GM13977 (cell line): ENCODE measurements at places on chromosomes 6 and 20.
A peak's percentile ranks its signal among the peaks of the same experiment; 100 is the strongest.

DNA sequence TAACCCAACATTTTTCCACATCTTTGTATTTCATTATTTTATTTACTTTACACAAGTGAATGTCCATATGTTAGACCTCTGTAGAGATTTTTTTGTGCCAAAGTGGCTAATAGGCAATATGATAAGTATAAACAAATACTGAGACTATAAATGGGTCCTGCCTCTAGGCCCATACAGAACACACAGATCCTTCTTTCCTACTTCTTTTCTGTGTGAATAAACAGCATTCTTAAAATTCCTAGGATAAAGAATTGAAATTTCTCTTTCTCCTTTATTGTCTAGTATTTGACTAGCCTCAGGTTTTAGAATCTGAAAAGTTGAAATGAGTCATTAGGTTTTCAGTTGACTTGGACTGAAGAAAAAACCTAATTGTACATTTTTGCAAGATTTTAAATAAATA is 46.3 kb upstream of the HS3ST5 start:
- no peak for DNase-seq

DNA sequence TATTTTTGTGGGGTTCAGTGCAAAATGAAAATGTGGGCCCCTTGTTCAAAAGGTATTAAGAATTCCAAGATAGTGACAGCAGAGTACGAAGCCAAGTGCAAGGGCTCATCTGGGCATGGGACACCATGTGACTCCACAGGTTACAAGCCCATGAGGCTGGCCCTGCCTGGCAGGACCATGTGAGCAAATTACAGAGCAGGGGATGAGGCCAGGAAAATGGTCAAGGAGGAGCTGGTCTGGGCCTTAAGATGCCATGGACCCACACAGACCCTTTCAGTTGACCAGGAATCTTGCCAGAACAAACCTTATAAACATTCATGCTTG is 86.9 kb downstream of the SNX5 start:
- no peak for DNase-seq

- no peak for DNase-seq
Observed at GRCh38 chr6:36113703-36114102, 16.6 kb upstream of the MAPK13 start.

DNA sequence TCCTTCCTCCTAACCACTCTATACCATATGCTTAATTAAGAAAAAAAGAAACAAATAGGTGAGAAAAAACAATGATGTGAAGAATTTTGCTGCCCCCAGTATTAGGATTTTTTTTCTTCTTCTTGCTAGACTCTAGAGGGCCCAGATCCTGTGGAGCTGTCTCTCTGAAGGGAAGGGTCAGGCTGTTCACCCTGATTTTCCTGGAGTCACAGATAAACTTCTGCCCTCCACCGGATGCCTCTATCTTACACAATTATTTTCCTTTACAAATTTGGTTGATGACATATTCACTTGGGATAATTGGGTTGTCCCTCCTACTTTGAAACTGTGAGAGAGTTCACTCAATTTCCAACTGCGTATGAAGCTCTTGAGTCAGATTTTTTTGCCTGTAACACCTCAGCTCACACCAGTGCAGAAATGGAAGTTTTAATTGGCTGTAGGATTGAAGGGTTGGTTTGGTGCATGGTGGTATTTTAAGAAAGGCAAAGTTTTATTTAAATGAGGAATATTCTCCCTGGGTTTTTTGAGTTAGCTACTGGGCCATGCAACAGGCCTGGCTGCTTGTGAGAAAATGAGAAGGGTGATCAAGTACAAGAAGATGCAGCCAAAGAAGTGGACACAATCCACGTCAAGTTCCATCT is 73.7 kb upstream of the ESR1 start:
- DNase-seq, result no peak

DNA sequence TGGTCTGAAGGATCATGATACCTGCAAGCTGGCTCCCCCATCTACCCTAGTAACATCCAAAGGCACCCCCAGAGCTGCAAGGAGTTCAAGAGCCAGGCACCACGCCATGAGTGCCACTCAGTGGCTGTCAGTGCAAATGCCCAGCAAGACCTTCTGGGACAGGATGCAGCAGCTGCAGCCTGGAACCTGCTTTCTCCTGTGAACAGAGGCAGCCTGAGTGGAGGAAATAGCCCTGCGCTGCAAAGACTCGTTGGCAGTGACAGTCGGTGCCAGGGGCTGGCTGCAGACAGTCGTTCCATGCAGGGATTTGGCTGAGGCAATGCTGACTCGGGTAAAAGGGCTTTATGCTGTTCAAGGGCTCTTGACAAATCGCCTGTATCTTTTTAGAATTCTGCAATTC is 15.7 kb upstream of the SSTR4 start:
- DNase-seq, result no peak

DNA sequence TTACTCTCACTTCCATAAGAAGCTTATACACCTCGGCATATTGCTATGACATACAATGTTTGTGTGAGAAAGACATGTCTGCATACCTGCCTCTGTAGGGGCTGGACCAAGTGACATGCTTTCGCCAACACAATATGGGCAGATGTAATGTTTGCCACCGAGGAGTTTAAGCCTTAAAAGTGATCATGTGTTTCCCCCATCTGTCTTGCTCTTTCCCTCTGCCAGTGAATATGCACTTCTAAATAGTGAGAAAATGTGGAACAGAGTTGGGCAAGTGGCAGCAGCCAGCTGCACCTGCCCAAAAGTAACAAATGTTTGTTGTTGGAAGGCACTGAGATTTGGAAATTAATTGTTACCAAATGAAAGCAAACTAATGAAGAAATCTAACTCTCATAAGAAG is 274.8 kb upstream of the BTBD3 start:
- no peak for DNase-seq

- DNase-seq, result peak; percentile 3
Observed at GRCh38 chr6:95866732-95867131, 149.0 kb upstream of the FUT9 start.

DNA sequence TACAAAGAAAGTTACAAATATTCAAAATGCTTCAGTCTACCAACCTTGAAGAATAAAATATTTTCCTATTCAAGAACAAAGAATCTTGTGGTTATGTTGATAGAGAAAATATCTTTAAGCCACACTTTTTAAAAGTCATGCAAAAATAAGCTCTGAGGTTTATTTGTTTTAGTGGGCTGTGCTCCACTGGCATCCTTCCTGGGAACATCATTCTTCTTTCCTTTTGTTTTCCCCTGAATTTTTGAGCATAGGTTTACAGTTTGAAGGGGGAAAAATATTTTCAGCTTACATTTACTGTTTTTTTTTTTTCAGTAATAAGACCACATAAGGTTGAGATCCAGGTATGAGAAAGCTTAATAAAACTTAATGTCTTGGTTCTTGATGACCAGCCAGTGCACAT is 72.0 kb upstream of the BACH2 start:
- no peak for DNase-seq

DNA sequence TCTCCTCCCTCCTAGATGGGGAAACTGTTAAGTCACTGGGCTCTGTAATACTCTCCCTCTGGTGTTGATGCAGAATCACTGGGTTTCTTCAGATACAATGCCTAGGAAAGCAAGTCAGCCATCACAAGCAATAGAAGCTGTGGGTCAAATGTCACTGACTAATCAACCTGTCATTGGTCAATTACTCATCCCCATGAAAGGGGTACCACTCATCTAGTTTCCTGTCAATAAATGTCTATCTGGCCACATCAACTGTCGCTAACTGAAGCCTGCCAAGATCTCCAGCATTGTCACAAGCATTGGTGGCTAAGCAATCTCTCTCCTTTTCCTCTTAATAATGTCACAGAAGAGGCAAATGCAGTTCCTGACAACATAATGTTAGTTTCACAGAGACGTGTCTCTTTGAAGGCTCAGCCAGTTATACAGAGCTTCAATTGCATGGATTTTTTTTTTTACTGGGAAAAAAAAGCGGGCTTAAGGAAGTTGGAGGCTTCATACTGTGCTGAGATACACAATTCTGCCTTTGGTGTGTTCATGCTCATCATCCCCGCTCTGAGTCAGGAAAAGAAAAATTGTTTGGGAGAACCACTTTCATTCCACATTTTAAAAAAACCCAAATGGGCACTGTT is 355.9 kb downstream of the BTBD9 start:
- DNase-seq, result no peak

- no peak for DNase-seq
Observed at GRCh38 chr20:36085686-36086267, 68.8 kb upstream of the EPB41L1 start.

- DNase-seq, result no peak
Observed at GRCh38 chr6:57033228-57033627, 13.3 kb upstream of the KIAA1586 start.
